ENCODE measurements at places on chromosomes 7 and 10.

DNA sequence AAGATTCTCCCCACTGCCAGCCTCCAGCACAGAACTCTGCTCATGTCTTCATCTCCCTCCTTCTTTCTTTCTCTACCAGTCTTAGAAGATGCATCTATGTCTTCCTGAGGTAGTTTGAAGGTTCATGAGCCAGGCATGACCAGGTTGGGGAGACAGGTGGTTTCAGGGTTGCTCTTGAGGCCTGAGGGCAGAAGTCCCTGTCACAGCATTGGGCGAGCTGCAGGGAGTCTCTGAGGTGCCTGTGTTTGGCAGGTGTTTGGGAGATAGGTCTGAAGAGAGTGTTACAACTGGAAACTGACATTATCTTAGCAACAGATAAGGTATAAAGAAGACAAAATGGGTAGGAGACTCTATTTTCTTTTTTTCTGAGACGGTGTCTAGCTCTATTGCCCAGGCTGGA lies 18.7 kb downstream of the PRSS2 start:
- DNase-seq = no peak

DNA sequence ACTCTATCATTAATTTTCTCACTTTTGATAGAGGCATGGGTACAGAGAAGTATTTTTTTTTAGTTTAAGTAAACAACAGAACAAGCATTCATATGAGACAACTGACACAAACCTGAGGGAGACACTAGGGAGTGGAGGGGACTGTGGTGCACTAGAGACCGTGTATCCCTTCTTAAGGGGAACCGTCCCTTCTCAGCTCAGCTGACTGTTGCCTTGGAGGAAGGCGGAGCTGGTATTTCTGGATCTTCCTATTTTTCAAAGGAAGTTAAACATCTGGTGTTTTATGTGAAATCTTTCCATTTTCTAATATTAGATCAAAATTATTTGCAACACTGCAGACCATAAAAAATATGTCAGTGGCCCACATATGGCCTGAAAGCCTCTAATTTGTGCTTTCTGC lies 113.6 kb upstream of the MACROH2A2 start:
- DNase-seq = no peak

DNA sequence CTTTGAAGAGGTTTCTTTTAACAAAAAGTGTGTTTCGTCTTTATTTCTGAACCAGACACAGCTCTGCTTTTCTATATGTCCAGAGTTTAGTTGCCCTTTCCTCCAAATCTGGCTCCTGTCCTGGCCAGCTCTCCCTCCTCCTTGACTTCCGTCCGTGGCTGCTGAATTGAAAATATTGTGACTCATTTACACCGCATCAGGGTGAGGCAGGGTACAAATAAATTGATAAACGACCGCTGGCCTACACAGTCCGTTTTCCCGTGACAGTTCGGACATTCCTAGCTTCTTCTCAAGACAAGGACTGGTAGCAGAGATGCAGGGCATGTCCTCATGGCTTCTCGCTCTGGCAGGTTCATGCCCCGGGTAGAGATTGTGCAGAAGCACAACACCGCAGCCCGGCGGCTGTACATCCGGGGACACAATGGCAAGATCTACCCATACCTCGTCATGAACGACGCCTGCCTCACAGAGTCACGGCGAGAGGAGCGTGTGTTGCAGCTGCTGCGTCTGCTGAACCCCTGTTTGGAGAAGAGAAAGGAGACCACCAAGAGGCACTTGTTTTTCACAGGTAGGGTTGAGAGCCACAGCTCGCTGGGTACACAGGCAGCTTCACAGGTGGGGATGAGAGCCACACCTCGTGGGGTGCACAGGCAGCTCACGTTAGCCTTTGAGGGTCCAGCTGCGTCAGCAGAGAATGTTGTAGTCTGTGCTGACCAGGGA lies 126.6 kb downstream of the TRRAP start:
- DNase-seq = no peak

DNA sequence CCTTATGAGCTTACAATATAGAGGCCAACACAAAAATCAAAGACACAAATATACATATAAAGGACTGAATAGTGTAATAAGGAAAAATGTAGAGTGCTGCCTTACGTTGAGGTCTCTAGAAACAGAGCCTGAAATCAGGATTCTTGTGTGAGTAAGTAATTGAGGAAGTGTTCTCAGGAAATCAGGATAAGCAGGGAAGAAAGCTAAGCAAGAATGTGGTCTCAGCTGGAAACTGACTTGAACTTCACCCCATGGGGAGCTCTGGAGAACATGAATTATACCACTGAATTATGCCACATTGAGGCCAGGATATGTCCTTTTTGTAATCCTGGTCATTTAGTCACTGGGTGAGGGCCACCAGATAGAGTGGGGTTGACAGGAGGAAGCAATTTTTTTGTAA lies 191.9 kb downstream of the ETV1 start:
- no peak for DNase-seq

GRCh38 chr10:5679606-5680005 lies 5.0 kb upstream of the TASOR2 start:
- no peak for DNase-seq

All from fibroblast of villous mesenchyme (primary cell).